Occipital lobe (tissue), 3 donors: ENCODE measurements at places on chromosomes 1 and 21. TPM values are rescaled to one million over a fixed set of nuclear protein-coding genes. Genes with fewer than 3 reads are reported as not detected.

FBXO44 gene
- total RNA-seq: 30.3 TPM

PLA2G2C gene
- not detected for total RNA-seq

AIRE gene
- not detected for total RNA-seq

- no peak for DNase-seq
Observed at GRCh38 chr1:106526650-106527049, 529.8 kb upstream of the PRMT6 start.

MPZ gene
- 1.4 TPM for total RNA-seq
